Fibroblast of skin of right biceps (primary cell): ENCODE measurements at places on chromosomes 12 and 14.

DNA sequence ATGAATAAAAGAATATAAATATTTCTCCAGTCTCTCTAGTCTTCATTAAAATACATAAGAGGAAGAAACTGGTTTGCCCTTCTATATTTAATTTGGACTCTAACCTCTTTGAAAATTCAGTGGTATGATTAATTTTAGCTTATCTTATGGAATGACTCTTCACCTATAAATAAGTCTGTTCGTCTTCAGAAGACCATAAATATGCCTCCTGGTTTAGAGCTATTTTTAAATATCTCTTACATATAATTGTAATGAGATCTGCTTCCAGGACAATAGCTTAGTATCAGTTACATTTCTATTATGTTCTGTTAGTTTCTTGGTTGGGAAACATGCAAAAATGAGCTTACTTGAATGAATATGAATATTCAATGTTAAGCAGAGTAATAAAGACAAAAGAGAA is 257.5 kb upstream of the HMGA2 start:
- peak; percentile 62 for DNase-seq

DNA sequence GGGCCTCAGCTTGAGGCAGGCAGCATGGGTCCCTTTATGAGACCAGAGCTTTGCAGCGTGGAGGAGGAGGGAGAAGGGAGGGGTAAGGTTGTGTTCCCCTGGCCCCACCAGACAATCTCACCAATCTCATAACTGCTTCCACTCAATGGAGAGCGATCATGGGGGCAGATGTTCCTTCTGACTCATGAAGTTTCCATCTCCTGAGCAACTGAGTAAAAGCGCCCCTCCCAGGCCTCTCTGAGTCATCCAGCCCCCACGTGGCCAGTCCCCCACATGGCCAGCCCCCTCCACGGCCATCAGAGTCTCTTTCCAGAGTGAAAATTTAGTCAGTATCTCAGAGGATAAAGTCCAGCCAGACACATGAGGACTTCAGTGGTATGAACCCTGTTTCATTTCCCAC is 39.2 kb upstream of the PLXNC1 start:
- DNase-seq, result peak; percentile 71

DNA sequence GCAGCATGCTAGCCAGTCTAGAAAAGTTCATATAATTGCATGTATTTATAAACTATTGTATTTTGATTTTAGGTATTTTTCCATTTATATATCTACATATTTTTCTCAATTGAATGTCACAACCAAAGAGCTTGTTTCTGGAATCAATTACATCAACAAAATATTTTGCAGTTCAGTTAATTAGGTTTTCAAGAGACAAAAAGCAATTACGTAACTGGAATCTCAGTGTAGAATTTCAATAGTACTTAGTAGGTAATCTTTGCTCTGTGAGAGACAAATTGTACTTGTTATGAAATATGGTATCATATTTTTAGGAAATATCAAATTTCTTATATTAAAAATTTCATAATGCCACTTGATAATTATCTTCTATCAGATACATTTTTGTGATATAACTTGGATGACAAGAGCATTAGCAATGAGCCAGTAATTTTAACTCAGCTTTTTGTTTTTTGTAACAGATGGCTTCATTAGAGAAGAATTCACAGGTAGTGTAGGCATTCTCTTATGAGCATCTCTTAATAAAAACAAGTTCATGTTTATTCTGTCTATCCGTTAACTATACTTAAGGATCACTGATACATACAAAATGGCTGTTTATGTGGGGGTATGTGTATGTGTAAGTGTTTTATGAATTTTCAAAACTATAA is 774.7 kb downstream of the C12orf50 start:
- DNase-seq, result no peak

DNA sequence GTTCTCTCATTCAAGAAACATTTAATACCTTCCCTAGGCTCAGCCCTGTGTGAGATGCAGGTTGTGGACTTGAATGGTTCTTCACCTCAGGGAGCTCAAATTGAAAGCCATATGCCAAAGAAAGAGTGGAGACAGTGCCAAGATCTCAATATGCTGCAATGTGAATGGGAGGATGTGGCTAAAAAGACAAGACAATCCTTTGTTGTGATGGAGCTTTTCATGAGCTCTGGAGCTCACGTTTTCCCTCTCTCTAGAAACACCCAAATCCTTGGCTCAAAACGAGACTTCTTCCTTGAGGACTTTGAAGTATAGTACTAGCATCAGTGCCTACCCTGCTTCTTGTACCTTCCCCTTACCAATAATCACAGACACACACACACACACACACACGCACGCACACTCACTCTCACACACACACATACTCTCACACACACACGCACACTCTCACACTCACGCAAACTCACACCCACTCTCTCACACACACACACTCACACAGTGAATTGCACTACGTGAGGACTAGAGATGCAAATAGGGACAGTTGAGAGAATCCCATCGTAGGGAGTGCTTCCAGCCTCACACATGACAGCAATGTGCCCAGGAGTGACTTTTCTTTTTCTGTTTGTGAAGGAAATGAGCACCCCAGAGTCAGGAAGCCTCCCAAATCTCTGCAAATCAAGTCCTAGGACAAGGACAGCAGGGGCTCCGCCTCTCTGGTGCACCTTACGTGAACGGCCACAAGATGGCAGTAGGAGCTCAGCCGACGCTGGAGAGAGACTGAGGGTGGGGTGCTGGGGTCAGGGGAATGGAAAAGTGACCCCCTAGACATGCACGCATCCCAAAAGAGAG is 231.4 kb downstream of the PCNX1 start:
- peak; percentile 62 for DNase-seq

DNA sequence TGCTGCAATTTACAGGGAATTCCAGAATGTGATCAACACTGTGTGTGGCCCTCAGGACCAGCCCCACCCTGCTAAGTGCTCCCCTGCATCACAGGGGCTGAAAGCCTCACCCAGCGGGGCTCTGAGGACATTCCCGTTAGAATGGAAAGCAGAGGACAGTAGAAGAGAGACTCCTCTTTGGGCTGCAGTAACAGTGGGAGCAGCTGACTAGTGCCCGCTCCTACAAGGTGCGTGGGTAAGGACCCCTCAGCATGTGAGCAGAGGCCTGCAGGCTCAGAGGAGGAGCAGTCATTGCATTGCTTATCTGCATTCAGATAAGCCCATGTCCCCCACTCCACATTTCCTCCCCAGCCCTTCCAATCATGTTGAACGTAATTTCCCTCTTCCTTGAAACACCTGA is 120.1 kb downstream of the ITPR2 start:
- DNase-seq, result no peak

DNA sequence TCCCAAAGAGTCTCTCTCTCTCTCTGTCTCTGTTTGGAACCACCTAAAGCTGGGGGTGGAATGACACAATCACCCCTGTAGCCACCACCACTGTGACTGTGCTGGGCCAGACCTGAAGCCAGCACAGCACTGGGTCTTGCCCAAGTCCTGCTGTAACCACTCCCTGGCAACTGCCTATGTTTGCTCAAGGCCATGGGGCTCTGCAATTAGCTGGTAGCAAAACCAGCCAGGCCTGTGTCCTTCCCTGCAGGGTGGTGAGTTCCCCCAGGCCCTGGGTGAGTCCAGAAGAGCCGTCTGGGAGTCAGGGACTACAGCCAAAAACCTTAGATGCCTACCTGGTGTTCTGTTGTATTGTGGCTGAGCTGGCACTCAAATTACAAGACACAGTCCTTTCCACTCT is 50.8 kb downstream of the DGLUCY start:
- DNase-seq, result no peak

DNA sequence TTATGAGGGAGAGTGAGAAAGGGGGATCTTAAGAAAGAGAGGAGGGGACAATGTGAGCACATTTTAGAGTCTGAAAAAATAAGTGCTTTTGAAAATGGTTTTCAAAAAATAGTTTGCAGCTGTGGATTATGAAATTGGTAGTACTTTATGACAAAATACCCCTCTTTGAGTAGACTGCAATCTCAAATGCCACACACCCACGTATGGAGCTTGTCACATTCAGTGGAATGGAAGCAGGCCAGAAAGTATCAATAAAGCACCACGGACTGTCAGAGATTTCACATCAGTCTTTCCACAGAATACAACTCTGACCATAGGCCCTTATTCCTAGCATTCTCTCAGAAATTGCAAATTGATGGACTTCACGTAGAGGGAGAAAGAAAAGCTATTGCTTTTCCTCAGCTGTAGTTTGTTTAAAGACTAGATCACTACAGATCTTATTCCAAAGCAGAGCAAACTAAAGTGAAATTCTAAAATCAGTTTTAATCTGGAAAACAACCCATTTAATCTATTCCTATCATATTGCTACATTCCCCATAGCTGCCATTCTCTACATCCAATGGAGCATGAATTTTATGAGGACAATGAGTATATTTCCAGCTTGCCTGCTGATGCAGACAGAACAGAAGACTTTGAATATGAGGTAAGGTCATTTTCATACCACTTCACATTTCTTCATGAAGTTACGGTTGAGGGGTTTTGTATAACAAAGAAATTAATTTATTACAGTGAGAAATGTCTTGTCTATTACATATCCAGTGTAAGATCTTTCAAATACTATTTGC is 321.3 kb downstream of the PDZRN4 start:
- DNase-seq, result no peak

GRCh38 chr12:34600592-34601462 is 578.5 kb downstream of the ALG10 start:
- no peak for DNase-seq

GRCh38 chr14:50383618-50384225 is 13.0 kb downstream of the CDKL1 start:
- no peak for DNase-seq

GRCh38 chr14:101315802-101316296 is 245.4 kb upstream of the DIO3 start:
- DNase-seq, result no peak

GRCh38 chr12:25186788-25187402 is 8.1 kb downstream of the DNAI7 start:
- DNase-seq, result peak; percentile 26

DNA sequence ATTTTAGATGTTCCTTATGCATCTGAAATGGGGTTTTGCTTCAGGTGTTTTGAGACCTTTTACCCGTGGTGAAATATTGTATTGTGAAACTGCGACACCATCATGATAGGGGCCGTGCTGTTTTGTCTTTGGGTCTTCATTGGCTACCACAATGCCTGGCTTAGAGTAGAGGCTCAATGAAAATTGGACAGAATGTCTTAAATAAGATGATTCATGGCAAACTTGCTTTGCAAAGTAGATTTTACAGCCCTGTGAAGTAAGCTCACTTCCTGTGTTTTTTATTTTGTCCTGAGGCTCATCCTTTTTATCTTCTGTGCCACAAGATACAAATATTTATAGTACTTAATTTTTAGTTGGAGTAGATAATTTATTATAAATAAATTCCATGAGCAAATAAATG is 111.3 kb upstream of the FRMD6 start:
- DNase-seq, result peak; percentile 52

- DNase-seq, result peak; percentile 30
Observed at GRCh38 chr14:35362911-35363374, 41.6 kb downstream of the NFKBIA start.

DNA sequence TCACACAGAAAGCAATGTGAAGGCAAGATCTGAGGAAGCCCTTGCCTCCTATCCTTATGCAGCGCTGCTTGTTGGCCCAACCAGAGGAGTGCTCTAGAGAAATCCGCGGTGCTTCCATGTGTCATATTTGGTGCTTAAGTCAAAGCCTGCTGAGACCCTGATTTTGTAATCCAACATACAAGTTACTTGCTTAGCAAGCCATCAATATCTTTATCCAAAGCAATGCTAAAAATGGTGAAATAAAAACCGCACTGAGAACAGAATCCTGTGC is 250.0 kb downstream of the MED13L start:
- no peak for DNase-seq

DNA sequence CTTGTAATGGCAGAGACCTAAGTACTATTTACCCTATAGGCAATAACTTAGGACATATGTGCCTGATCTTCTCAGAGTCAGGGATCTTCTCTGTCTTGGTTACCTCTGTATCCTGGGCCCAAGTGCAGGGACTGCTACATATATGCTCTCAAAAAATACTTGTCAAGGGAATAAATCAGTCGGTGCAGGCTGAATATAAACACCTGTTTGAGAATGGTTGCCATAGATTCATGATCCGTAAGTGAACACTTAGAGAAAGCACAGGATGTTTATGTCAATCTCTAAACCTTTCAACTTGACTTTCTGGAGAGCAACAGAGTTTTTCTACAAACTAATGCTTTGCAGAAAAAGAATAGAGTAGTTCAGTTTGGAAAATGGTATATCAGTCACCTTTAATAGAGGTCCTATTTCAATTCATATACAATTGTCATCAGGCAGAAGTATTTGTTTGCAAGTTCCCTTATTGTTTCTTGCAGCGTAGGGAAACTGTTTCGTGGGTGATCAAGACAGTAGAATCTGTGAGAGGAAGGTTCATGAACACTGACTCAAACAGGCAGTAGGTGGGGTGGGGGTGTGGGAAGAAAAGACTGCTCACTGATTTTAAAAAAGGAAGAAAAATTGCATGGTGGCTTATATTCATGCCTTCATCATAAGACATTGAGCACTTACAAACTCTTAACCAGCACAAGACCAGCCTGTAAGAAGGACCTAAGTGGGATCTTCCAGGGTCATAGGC is 6.0 kb upstream of the UBE2N start:
- no peak for DNase-seq

DNA sequence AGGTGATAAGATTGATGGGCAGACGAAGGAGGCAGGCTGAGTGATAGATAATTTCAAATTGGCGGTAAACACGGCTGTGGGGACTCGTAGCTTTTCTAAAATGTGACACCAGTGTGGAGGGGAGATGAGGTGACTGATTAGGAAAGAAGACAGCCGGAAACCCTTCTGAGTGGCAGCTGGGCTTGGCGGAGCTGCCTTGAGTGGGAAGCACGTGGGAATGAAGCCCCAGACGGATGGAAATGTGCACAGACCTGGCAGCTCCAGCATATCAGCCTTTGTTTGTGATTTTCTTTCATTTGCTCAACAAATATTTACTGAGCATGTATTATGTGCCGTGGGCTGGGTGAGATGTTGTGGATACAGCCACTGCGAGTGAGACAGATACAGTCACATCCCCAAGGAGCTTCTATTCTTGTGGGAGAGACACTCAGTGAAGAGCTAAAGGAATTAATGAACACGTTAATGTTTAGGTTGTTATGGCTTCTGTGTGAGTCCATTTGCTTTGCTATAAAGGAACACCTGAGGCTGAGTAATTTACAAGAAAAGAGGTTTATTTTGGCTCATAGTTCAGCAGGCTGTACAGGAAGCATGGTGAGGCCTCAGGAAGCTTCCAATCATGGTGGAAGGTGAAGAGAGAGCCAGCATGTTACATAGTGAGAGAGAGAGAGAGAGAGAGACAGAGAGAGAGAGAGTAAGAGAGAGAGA is 65.5 kb upstream of the LHX5 start:
- no peak for DNase-seq
